ENCODE measurements at places on chromosomes 4 and X.

GRCh38 chr4:168586926-168587325 is 90.1 kb downstream of the PALLD start:
- no peak for DNase-seq

DNA sequence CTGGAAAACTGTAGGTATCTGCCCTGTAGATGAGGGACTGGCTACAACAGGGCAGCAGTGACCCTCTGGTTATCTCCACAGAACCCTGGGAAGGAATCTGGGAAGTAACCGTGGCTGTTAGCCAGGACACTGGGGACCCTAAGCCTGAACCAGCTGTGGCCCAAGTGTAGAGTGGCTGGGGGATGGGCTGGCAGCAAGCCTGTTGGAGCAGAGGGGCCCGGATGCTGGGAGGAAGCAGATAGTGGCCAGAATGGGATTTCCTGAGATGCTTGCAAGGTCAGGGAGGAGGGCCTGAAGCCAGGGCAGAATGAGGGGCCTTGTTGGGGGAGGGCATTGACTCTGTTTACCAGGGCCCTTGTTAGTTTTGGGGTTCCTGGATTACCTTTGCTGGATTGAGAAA is 161.0 kb upstream of the EOLA2 start:
- no peak for DNase-seq

GRCh38 chr4:90904021-90904420 is 776.8 kb downstream of the CCSER1 start:
- no peak for DNase-seq

DNA sequence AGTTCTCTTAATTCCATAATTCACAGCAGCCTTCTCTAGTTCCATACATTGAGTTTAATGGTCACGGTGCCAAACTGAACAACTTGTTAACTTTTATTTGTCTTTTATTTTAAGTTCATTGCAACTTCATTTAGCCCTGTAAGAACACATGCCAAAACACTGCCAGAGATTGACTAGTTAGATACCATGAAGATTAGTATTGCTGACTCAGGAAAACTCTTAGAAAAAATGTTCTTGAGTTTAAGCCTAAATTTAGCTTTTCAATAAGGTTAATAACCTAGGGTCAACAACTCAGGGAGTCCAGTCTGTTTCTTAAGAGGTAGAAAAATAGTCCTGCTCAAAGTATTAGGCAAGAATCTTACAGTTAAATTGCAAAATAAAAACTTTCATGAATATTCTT is 25.7 kb downstream of the SPANXN2 start:
- DNase-seq: no peak

DNA sequence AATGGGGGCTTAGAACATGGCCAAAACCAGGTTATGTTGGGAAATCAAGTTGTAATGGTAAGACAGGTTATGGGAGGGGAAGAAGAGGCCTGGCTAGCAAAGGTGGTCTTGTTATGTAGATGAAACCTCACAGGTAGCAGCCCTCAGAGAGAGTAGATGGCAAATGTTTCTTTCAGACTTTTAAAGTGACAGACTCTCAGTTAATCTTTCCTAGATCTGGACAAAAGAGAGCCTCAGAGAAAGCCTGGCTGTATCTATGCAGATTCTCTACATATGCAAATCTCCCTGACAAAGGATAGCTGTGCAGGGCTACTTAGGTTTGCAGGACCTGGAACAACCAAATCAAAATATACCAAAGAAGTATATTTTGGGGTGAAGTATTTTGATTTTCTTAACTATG is 284.1 kb upstream of the AMOT start:
- no peak for DNase-seq

- no peak for DNase-seq
Measured at GRCh38 chr4:78310007-78310739, 241.4 kb upstream of the ANXA3 start.

GRCh38 chr4:17280261-17281018 is 231.4 kb downstream of the QDPR start:
- DNase-seq: no peak

DNA sequence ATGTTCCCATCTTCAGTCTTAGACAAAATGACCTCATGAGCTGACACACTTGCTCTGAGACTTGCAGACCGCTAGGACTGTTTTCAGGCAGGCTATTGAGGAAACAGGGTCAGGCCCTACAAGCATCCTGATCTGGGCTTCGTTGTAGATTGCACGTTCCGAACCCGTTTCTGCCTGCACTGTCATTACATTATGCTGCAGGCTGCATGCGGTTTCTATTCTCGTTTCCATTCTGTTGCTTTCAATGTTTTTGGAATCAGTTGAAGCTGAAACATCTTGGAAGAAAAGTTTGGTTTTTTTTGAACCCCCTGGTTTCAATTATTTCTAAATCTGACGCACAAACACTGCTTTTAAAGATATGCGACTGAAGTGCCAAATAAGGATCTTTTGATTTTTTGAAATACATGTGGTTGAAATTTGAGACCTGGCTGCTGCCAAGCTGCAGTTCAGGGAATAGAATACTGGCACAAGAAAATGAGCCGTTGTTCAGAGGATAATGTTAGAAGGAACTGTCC is 716.1 kb upstream of the INTU start:
- DNase-seq: no peak

- no peak for DNase-seq
Measured at GRCh38 chr4:155173371-155173770, 35.1 kb upstream of the NPY2R start.

DNA sequence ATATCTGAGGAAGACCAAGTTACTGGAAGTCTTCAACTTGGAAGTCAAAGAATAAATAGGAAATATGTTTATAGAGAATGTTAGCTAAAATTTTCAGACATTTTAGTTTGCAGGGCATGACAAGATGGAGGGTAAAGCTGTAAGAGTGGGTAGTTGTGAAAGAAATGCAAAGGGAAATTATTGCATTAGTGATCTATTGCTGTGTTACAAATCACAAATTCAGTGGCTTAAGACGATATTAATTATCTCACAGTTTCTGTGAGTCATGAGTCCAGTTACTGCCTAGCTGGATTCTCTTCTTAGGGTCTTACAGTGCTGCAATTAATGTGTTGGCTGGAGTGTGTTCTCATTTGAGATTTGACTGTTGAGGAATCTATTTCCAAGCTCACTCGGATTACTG is 62.9 kb upstream of the CAMK2D start:
- DNase-seq: no peak

GRCh38 chr4:180098586-180098985 is 2144.6 kb upstream of the TENM3 start:
- no peak for DNase-seq

- no peak for DNase-seq
Measured at GRCh38 chr4:6343939-6344408, 74.3 kb downstream of the WFS1 start.

- DNase-seq: no peak
Measured at GRCh38 chrX:11261260-11261659, 32.0 kb upstream of the AMELX start.

DNA sequence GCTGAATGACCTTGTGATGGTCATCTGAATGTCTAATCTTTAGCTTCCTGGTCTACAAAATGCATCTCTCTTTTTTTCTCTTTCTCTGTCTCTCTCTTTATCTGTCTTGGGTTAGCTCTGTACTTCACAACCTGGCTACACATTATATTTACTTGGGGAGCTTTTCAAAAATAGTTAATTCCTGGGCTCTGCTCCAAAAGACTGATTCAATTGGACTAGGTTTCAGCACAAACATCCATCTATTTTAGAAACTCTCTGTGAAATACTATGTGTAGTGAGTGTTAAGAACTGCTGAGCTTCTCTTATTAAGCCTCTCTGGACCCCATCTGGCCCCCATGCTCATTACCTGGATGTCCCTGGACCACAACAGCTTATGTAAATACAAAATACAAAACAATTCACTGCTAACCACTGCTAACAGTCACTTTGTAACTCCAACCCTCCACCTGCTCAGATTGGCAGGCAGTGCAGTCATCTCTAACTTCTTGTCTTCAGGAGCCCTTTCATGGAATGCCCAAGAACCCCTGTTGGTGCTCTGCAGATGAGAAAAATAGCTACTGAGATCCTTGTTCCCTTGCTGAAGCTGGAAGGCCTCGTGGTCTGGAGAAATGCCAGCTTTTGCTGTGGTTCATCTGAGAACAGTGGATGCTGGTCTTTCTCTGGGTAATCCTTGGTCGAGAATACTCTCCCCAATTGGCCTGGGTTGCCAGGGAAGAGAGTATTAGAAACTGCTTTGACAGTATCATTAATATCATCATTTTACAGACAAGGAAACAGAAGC is 14.8 kb upstream of the BOD1L1 start:
- DNase-seq: no peak

DNA sequence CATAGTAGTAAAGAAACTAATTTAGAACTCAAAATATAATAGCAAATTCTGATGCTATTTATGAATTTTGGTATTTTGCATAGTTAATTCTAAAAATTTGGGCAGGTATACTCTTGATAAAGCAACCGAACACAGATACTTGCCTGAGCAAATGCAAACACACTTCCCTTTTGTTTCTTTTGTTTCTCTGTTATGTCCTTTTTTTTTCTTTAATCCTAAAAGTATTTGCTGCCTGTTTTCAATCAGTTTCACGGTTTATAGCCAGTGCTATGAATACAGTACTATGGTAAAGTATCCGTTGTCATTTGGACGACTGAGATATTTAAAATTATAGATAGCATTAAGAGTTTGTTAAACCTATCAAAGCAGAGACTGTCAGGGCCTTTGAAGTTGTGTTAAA is 84.3 kb upstream of the HPRT1 start:
- no peak for DNase-seq

DNA sequence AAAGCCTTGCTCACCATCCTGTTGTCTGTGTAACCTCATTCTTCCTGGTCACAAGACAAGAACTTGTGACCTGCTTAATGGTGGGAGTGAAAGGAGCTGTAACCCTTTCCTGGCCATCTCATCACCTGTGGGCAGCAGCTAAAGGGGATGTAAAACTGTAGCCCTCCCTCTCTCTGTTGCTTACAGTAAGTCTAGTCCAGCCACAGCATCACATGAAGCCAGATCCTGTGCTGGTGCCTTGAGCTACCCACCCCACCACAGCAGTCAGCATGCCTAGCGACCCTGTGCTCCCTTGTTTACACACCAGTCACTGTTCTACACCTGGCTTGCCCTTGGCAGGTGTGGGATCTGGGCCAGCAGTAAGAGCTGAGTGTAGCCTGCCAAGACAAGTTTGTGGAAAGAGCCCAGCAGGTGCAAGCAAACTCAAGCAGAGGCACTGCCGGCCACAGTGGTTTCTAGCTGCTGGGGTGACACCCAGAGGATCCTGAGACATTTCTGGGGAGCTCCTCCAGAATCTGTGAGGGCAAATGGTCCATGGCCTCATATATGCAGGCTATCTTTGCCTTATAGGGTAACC is 41.0 kb downstream of the UGT2B28 start:
- DNase-seq: no peak

DNA sequence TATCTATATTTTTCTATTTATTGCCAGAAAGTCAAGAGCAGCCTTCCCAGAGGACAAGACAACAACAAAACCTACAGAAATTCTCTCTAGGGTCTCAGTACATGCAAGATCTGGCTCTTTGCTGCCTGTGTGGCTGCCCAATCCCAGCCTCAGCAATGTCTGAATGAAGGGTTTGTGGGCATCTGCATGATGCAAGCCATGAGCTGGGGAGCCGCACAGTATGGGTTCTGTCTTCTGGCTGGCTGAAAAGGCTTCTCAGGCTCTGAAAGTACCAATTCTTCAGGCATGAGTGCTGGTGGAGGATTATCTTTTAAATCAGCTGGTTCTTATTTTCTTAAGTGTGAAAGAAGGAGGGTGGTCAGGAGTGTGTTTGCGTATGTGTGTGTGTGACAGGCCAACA is 104.6 kb downstream of the PDGFRA start:
- DNase-seq: no peak

GRCh38 chr4:177323416-177323815 is 13.7 kb downstream of the NEIL3 start:
- no peak for DNase-seq

- no peak for DNase-seq
Measured at GRCh38 chrX:1239681-1240142, 27.3 kb upstream of the CRLF2 start.

DNA sequence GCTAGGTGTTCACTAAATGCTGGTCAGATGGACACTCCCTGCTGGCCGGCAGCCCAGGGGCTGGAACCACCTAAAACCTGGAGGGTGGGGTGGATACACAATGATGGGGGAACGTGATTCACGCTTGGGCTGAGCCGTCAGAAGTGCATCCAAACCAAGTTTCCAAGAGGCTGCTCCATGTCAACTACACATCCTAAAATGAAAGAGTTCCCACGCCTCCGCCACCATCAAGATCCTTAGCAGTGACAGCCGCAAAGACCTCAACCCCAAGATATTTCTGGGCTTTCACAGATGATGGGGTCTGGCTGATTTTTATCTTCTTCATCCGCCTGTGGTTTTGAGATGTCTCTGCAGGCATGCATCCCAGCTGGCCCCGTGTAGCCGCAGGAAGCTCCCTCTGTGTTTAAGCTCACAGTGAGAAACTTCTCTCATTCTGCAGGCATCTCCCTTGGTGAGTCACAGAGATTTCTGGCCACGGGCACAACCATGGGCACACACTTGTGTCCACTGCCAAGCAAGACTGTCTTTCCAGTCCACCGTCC is 84.4 kb downstream of the HTRA3 start:
- DNase-seq: no peak
